ENCODE measurements at places on chromosomes 16 and 17.

GRCh38 chr17:1999557-2000251 lies 25.4 kb downstream of the RTN4RL1 start:
- no peak for DNase-seq

GRCh38 chr17:62030264-62030663 lies 34.8 kb downstream of the MED13 start:
- DNase-seq, result no peak

DNA sequence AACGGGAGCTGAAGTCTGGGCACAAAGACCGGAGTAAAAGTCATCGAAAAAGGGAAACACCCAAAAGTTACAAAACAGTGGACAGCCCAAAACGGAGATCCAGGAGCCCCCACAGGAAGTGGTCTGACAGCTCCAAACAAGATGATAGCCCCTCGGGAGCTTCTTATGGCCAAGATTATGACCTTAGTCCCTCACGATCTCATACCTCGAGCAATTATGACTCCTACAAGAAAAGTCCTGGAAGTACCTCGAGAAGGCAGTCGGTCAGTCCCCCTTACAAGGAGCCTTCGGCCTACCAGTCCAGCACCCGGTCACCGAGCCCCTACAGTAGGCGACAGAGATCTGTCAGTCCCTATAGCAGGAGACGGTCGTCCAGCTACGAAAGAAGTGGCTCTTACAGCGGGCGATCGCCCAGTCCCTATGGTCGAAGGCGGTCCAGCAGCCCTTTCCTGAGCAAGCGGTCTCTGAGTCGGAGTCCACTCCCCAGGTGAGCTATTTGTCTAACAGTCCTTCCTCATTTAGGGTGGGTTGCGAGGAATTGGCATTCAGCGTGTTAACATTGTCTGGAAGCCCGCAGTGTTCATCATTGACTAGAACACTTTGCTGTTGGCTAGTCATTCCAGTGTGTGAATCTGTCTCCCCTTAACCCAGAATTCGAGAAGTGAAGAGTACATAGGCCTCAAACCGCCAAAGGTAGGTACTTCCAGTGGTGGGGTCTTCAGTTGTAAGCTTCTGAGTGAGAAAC lies 1.5 kb downstream of the CDK12 start:
- peak; percentile 39 for DNase-seq

DNA sequence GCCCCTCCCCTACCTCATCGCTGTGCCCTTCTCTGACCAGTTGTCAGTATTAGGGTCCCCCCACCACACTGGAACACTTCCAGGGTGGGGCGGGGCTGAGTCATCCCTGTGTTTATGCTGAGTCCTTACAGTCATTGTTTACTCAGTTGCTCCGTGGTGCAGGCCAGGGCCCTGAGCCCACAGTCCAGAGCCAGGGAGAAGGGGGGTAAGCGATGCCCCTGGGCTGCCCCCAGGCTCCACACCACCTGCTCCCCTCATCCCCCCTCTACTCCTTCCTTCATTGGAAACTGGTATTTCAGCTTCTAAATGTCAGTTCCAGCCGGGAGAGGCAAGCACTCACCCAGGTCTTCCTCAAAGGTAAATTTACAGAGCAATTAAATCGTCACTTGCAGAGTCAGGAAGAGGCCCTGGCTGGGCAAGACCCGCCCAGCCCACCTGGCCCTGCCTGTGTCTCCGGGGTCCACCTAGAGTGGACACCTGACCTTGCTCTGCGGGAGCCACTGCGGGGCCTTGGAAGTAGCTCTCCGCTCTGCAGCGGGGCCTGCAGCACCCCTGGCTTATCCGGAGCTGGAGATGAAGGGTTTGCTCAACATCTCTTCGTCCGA lies 4.8 kb downstream of the ATP2A3 start:
- peak; percentile 26 for DNase-seq

DNA sequence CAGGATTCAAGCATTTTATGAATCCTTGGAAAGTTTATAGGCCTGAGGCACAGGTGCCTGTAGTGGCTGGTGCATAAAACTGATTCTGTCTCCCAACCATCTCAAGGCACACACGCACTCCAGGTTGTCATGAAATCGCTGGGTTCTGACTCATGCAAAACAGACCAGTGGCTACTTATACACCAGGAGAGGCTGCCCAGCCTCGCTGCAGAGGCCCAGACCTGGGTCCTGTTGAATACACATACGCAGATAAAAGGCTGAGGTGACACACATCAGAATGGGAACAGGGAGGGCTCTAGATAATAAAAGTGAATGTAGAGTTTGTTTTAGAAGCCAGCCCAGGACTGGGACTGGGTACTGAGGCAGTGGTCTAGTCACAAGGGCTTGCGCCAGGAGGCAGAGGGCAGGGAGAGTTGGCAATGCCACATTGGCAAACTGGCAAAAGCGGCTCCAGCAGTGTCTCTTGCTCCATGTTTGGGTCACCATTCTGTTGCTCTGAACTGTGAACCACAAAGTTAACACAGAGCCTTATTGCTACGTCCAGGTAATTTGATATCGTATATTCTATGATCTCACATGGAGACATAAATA lies 13.6 kb downstream of the OR1D5 start:
- no peak for DNase-seq

GRCh38 chr17:76234354-76234679 lies 6.0 kb downstream of the RNF157 start:
- DNase-seq, result no peak

- no peak for DNase-seq
These were observed 94.1 kb upstream of the MYOCD start for GRCh38 chr17:12571606-12572005.

GRCh38 chr16:1331712-1332617 lies 1.5 kb upstream of the BAIAP3 start:
- DNase-seq, result peak; percentile 78

- DNase-seq, result no peak
These were observed 8.0 kb upstream of the VAT1L start for GRCh38 chr16:77780378-77780837.

GRCh38 chr17:62017912-62018311 lies 47.2 kb downstream of the MED13 start:
- DNase-seq, result no peak

DNA sequence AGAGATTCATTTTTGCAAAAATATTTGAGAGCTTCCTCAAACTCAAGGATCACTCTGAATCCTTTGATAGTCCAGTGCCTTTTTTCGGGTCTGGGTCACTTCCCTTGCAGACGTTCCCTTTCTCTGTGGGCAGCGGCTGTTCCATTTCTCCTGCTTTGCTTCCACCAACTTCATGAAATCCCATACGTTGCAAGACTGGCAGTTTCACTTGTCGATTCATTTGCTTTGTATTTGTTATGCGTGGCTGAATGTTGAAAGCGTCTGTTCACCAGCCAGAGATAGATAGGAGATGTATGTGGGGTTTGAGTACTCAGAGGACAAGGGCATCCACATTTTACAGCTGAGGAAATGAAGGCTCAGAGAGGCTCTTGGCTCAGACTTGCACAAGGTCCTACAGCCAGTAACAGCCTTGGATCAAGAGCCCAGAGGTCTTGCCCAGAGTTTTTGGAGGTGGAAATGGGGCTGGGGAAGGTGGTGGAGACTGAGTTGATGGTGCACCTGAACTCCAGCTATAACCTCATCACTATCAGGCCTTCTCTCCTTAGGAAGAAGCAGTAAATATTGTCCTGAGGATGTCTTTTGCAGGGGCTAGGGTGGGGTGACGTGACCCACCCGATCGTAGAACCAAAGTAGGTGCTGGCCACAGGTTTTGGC lies 1.3 kb upstream of the CCDC102A start:
- DNase-seq, result no peak

- DNase-seq, result no peak
These were observed 36.0 kb downstream of the IQCK start for GRCh38 chr16:19753815-19754643.

GRCh38 chr17:2106308-2106955 lies 51.5 kb downstream of the HIC1 start:
- no peak for DNase-seq

DNA sequence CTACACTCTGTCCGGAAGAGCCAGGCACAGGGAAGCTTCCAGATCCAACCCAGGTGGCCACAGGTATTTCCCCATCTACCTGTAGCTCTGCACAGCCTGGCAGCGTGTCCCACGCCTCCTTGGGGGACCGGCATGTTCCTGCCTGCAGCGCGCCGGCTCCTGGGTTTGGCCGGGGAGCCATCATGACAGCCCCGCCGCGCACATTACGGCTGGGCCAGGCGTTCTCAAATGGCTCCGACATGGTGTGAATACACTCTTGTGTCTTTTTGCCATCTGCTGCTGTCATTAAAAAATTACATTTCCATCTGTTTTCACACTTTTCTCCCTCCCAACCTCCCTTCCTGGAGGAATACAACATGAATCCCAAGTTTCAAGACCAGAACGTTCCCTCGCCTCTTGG lies 8.0 kb upstream of the GINS2 start:
- no peak for DNase-seq

DNA sequence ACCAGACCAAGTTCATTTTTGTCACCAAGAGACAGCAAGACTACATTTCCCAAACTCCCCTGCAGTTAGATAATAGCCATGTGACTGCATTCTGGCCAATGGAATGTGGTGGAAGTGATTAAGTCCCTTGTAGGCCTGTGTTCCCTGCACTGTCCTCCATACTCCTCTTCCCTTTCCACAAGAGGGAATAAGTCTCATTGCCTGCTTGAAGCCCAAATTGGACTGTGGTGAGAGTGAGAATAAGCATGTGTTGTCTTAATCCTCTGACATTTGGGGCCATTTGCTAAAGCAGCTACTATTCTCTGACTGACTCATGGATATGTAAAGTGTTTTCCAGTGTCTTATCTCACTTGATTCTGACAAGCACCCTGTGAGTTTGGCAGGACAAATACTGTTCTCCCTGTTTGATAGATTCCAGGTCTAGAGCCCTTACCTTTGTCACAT lies 20.7 kb downstream of the PIK3R6 start:
- DNase-seq, result no peak

- no peak for DNase-seq
These were observed 107.1 kb upstream of the GSE1 start for GRCh38 chr16:85505794-85506634.

DNA sequence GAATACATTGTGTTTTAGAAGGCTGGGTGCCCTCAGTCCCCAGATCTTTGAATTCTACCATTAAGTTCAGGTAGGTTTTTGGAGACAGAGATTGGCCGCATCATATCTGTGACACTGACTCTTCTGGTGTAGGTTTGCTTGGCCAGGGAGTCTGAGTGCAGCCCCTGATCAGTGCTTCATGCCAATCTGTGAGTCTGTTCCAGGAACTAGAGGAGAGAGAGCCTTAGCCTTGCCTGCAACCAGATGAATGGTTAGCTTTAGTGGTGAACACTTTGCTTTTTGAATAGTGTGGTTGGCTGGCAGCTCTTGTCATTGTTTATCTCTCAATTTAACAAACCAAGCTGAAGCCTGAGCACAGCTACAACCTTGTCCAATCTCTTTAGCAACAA lies 87.8 kb downstream of the PLXDC1 start:
- no peak for DNase-seq

DNA sequence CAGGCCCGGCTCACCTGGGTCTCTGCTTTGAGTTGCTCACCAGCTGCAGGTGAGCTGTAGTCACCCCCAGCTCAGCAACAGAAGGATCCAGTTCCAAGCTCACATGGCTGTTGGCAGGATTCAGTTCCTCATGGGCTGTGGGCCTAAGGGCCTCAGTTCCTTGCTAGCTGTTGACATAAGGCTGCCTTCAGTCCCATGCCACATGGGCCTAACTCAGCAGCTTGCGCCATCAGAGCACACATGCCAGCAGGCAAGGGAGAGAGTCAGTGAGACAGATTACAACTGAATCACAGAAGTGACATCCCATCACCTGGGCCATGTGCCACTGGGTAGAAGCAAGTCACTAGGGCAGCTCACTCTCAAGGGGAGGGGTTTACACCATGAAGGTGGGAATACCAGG lies 24.7 kb downstream of the PSMD7 start:
- no peak for DNase-seq

GRCh38 chr16:4365014-4365406 lies 6.6 kb upstream of the VASN start:
- no peak for DNase-seq

GRCh38 chr16:22843856-22844255 lies 29.9 kb downstream of the HS3ST2 start:
- DNase-seq, result no peak

- DNase-seq, result no peak
These were observed 368.0 kb downstream of the FOXL1 start for GRCh38 chr16:86946396-86946795.

DNA sequence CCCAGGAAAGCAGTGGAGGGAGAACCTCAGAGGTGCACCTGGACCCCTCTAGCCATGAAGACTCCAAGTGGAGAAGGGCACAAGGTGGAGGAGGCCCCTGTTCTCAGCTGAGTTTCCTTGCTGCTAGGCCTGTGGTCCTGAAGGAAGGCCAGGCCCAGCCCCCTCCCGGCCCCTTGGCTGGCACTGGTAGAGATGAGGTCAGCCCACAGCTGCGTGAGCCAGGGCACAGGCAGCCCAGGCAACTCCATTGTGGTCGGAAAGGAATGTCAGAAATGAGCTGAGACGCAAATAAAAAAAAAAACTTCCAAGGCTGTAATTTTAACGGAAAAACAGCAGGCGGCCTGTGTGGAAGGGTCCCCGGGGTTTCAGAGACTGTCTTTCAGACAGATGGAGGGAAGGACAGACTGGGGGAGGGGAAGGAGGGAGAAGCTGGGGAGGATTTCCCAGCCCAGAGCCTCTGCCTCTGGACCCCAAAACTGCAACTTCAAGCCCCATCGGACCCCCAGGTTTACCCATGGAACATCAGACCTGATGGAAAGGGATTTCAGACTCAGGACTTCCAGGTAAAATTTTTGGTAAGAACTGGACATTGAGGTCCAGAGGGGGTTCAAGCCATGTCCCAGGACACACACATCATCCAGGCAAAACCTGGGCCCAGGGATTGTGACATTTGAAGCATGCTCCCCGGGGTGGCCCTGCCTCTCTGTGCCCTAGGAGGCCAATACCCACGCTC lies 25.6 kb upstream of the MRPS23 start:
- peak; percentile 79 for DNase-seq

- DNase-seq, result no peak
These were observed 24.0 kb downstream of the MAP3K14 start for GRCh38 chr17:45292696-45293412.

DNA sequence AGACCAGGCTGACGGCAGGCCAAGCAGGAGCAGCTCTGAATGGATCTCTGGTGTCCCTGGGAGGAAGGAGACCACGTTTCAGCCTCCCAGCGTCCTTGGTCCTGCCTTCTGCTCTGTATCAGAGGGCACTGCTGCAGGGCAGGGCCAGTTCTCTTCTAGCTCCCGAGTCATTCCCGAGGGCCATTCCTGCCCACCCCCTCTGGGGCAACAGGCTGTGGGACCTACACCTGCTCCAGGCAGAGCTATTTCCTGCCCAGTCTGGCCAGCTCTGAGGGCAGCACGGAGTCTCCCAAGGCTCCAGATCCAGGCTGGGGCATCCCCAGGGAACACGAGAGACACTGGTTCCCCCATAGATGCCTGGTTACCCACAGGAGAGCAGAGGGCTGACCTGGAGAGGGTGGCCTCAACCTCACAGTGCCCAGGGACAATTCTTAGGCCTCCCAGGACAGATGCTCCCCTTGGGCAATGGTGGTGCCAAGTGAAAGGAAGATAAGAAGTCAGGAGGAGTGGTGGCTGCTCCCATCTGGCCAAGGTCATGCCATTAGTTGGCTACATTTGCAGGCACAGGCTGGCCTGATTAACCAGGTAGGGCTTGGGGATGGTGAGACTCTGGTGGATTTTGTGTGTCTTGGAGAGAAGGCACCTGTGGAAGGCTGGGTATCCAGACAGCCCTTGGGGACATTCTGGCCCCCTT lies 2.0 kb downstream of the WFIKKN2 start:
- no peak for DNase-seq
